ENCODE measurements at places on chromosomes 3 and 15.

DNA sequence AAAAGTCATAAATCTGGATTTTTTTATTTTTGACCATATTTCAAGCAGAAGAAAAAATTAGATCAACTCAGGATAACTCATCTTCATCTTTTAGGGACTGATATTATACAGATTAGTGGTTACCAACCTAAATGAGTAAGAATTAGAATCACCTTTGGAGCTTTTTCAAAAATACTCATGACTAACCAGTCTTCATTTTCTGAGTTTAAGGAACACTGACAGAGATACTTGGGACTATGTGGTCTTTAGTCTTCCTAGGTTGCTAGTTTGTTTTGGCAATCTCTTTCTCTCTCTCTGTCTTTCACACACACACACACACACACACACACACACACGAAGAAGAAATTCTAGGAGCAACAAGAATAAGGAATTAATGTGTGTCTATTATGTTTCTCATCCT is 50.1 kb downstream of the TMOD3 start:
- DNase-seq = no peak

DNA sequence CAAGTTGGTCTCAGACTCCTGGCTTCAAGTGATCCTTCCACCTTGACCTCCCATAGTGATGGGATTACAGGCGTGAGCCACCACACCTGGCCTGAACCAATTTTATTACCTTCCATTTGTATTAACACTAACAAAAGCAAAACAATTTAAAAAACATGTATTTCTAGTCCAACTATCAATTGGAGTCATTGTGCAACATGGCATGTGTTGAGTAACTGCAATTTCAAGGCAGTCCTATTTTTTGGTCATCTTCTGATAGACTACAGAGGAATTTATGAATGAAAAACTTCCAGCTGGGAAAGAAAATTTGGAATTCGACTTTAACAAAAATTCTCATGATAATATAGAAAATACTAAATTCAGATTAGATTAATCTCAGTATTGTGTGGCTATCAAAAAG is 16.8 kb downstream of the SPTSSB start:
- DNase-seq = no peak

GRCh38 chr3:143831994-143832393 is 16.3 kb downstream of the SLC9A9 start:
- no peak for DNase-seq

DNA sequence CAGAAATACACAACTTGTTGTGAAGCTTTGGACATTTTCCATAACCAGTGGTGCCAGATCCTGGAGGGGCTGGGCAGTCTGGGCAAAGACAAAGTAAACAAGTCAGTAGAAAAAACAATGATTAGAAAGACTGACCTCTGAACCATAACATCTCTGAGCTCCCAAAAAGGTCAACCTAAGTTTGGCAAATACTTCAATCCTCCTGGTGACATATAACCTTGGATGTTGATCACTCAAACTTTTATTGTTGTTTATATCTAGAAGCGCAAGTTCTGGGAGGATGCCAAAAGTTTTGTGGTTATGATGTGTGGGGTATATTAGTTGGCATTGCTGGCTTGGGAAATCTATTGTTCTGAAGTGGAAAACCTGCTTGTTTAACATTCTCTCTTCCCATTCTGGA is 257.7 kb downstream of the DIPK2A start:
- DNase-seq = no peak

DNA sequence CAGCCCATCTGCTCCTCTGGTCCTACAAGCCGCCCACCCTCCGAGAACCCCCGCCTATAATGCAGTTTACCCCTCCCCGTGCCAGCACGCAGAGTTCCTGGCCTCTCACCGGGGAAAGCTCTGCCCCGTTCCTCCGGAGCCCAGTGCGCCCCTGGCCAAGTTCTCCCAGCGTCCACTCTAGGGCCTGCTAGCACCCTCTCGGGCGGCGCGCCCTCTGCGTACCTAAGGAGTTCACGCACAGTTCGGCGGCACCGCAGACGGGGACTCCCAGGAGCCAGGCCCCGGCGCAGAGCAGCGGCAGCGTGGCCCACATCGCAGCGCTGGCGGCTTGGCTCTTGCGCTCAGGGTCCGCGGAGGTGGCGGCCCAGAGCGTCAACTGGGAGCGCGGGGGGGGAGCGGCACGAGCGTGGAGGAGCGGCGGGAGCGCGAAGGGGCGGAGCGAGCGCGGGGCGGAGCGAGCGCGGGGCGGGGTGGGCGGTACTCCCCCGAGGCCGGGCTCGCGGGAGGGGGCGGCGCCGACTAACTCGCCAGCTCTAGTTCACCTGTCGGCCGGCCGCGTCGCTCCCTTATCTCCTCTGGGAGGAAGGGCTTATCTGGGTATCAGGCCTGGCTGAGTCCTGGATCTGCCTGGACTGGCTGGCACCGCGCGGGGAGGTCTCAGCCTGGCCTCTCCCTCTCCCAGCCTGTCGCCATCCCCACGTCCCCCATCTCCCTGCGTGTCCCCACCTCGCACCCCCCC is at the start of gene CTSH:
TSS of gene CTSH (minus strand) at position 378 of the 739 bp plus-strand sequence. CDS start at position 313, 65 bp downstream.
- peak; percentile 16 for DNase-seq

- DNase-seq = peak; percentile 25
These were observed 1108.3 kb downstream of the ROBO1 start for GRCh38 chr3:78659386-78659987.

DNA sequence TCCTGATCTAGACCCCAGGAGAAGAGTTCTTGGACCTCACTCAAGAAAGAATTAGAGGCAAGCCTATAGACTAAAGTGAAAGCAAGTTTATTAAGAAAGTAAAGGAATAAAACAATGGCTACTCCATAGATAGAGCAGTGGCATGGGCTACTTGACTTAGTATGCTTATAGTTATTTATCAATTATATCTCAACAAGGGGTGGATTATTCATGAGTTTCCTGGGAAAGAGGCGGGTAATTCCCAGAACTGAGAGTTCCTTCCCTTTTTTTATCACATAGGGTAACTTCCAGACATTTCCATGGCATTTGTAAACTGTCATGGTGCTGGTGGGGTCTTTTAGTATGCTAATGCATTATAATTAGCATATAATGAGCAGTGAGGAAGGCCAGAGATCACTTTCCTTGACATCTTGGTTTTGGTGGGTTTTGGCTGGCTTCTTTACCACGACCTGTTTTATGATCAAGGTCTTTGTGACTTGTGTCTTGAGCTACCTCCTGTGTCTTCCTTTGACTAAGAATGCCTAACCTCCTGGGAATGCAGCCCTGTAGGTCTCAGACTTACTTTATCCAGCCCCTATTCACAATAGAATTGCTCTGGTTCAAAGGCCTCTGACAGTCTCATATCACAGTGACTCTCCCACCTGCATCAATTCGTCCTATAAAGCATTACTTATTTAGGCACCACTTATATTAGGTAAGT is 35.3 kb upstream of the PLSCR2 start:
- no peak for DNase-seq

DNA sequence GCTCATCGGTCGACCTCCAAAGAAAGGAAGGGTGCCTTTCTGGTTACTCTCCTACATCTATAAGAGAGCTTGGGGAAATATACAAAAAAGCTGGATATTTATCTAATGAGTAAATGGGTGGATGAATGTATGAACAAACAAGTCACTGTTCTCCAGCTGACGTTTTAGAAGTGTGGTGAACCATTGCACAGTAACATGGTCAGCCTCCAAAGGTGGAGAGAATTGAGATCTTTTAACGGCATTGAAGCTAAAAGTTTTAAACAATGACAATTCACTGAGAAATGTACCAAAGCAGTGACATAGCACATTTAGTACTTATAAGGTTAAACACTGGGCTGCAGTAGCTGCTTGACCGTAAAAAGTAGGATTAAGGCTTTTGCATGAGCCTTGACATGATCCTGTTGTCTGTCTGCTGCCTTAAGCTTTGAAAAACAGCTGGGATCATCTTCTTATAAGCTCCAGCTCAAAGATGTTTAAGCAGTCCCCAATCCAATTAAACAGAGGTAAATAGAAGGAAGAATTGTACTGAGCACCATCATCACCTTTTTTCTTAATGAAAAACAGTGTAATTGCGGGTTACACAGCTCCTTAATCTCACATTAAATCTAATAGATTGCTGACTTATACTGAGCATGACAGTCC is 222.9 kb downstream of the WDR72 start:
- peak; percentile 88 for DNase-seq

DNA sequence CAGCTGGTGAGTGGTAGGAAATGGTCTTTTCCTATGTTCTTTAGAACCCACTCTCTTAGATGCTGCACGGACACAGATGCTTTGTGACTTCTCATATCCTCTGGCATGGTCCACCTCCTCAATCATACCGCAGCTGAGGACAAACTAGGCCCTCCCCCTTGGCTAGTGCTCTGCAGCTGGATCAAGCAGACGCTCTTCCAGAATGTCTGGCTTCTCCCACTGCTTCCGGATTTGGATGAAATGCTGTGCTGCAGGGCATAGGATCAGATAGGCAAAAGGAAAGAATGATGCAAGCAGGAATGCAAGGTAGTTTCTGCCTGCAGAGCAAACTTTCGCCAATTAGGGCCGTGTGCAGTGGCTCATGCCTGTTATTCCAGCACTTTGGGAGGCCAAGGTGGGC is 75.7 kb upstream of the SLC4A7 start:
- DNase-seq = no peak

- peak; percentile 59 for DNase-seq
These were observed 13.2 kb downstream of the TNIK start for GRCh38 chr3:171446801-171447578.

- DNase-seq = no peak
These were observed 630.5 kb downstream of the TBL1XR1 start for GRCh38 chr3:176566757-176567156.

DNA sequence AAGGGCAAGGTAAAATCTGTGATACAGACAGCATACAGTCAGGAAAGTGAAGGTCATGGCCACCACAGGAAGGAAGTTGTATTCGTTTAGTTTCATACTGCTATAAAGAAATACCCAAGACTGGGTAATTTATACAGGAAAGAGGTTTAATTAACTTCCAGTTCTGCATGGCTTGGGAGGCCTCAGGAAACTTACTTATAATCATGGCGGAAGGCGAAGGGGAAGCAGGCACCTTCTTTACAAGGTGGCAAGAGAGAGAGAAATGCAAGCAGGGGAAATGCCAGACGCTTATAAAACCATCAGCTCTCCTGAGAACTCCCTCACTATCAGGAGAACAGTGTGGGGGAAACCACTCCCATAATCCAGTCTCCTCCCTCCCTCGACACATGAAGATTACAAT is 353.7 kb upstream of the SEMA6D start:
- DNase-seq = no peak

- DNase-seq = no peak
These were observed 156.0 kb downstream of the CACNA1D start for GRCh38 chr3:53650424-53650823.

DNA sequence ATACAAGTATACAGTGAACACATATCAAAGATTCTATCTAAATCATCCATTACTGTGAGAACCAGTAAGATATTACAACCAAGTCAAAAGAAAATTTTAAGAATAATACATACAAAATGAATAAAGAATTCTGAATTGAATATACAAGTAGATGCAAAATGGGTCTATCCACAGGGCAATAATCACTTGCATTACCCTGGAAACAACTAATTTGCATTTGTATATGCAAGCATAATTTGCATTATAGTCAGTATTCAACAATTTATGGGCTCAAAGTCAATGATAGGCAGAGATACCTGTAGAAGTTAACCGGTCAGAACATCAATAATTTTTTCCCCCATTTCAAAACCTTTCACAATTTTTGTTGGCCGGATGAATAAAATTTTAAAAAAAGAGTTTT is 512.2 kb upstream of the ALCAM start:
- no peak for DNase-seq

DNA sequence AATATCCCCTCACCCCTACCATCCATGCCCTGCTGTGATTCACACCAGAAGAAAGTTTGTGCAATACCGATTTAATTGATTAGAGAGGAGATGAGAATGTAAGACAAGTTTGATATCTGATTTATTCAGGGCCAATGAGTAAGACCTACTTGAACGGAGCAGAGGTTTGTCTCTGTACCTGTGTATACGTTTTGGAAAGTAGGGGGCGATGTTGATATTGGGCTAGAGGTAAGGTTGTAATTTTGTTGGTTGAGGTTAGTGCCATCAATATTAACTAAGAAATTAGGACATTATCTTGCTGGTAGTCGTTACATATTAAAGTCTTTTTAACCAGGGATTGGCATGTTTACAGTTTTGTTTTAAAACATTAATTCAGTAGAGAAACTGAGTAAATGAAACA is 20.5 kb downstream of the EAF2 start:
- DNase-seq = no peak

GRCh38 chr3:151864423-151865101 is 8.9 kb upstream of the SUCNR1 start:
- DNase-seq = peak; percentile 40

GRCh38 chr3:133827684-133828083 is 22.1 kb downstream of the SRPRB start:
- no peak for DNase-seq

DNA sequence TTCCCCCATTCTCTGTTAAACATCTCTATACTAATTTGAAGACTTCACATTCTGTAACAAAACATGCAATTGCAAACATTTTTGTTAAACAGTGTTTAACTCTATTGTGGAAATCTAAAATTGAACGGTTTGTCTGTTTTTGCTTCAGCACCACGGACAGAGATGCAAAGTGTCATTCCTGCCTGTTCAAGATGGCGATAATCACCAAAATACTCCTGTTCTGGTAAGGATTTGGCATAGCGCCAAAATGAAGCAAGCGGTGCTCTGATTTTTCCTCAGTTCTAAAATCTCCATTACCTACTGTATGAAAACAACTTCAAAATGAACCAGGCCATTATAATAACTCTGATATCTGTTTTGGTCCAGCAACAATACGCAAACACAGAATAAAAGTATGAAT is 129.7 kb upstream of the TUSC7 start:
- peak; percentile 11 for DNase-seq

DNA sequence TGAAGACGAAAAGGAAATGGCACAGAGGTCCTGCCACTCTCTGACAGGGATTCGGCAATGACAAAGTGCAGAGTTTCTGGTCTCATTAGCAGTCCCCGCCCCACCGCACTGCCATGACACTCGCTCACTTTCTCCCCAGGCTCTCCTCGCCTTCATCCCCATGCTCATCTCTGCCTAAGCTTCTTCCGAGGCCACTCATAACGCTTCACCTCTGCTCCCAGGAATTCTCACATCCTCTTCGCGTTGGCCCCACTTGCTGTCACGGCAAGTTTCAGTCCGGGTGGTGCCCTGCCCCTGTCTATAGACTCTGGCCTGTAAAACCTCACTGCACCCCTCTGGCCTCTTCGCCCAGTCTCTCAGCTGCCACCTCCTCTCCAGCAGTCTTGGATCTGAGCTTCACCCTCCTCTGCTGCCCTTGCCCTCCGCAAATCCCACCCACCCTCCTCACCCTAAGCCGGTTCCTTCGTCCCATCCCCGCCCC is 654 bp downstream of the RUBCN start:
- DNase-seq = no peak

DNA sequence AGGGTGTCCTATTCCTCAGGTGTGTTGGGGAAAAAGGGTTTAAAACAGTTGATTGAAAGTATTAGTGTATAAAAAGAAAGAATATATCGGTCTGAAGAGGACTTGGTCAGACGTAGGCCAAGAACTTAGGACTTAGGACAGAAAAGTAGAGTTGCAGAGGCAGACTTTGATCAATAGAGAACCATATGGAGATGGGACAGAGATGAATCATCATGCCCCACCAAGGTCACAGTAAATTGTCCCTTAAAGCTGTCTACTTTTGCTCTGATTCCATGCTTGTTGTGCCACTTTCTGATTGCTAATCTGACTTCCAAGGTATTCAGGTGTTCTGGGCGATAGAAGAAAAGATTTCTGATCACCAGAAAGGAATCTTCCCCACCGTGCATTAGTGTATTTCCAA is 52.9 kb upstream of the ZDHHC23 start:
- no peak for DNase-seq

Measured in foreskin melanocyte (primary cell).